Thoracic aorta (tissue), 2 donors: ENCODE measurements at places on chromosomes 5 and 9. TPM values are rescaled to one million over a fixed set of nuclear protein-coding genes. Genes with fewer than 3 reads are reported as not detected.

The DPH7 gene
- 36.8 TPM for total RNA-seq

DNA sequence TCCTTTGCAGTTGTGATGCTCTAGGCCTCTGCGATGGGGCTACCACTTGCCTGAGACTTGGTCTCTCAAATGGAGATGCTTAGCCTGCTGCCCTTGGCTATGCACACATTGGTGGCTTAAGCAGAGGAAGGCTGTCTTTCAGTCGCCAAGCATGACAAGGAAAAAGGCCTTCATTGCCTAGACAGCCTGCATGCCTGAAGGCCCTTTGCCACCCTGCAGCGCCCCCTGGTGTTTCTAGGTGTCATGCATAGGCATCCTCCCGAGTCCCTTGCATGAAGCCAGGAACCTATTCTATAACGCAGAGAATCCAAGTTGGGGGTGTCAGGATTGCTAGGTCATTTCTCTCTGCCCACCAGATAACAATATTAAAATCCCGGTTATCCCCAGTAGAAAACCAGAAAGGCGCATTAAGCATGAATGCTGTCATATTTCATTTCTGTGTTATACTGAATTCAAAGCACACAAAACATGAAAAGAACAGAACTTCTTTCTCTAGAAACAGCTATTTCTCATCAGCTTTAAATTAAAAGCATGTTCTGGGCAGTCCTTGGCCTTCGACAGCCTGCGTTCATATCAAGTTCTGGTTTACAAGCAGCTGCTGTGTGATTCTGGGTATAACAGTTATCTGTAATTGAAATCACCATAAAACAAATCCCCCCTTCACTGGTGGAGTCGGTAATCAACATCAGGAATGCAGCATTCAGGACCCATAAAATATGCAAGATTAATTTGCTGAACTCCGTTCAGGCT lies 59.7 kb upstream of the TRPC7 start:
- H3K36me3 ChIP-seq = no peaks in the 10 kb centered on the region
- no peaks in the 10 kb centered on the region for H3K27me3 ChIP-seq
- H3K4me1 ChIP-seq = no peaks in the 10 kb centered on the region
- H3K27ac ChIP-seq = no peak overlapping the region
- no peak overlapping the region for H3K4me3 ChIP-seq

The PLPP7 gene
- total RNA-seq = 14.2 TPM

- DNase-seq = no peak
- no peaks in the 10 kb centered on the region for H3K4me1 ChIP-seq
- H3K27ac ChIP-seq = no peak overlapping the region
- H3K36me3 ChIP-seq = no peaks in the 10 kb centered on the region
- H3K27me3 ChIP-seq = no peaks in the 10 kb centered on the region
- H3K4me3 ChIP-seq = no peak overlapping the region
Measured at GRCh38 chr5:3197304-3198073, 398.1 kb upstream of the IRX1 start.

DNA sequence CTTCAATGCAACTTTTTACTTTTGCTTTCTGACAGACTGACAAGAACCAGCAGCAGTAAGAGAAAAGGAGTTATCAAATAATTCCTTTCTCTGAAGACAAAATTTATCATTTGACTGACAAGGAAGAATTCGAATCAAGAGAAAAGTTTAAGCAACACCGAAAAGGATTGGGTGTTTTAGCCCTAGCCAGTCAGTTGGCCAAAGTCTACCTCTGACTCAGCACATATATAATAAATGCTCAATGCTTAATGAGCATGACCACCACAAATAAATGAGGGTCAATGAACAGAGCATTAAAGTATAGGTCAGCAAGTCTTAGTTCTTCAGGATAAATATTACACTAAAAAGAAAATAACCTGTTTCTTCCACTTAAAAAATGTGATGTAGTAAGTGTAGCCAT lies 1603.5 kb upstream of the C9orf72 start:
- H3K27ac ChIP-seq = no peak overlapping the region
- H3K27me3 ChIP-seq = no peaks in the 10 kb centered on the region
- H3K4me3 ChIP-seq = no peak overlapping the region
- H3K36me3 ChIP-seq = no peaks in the 10 kb centered on the region

DNA sequence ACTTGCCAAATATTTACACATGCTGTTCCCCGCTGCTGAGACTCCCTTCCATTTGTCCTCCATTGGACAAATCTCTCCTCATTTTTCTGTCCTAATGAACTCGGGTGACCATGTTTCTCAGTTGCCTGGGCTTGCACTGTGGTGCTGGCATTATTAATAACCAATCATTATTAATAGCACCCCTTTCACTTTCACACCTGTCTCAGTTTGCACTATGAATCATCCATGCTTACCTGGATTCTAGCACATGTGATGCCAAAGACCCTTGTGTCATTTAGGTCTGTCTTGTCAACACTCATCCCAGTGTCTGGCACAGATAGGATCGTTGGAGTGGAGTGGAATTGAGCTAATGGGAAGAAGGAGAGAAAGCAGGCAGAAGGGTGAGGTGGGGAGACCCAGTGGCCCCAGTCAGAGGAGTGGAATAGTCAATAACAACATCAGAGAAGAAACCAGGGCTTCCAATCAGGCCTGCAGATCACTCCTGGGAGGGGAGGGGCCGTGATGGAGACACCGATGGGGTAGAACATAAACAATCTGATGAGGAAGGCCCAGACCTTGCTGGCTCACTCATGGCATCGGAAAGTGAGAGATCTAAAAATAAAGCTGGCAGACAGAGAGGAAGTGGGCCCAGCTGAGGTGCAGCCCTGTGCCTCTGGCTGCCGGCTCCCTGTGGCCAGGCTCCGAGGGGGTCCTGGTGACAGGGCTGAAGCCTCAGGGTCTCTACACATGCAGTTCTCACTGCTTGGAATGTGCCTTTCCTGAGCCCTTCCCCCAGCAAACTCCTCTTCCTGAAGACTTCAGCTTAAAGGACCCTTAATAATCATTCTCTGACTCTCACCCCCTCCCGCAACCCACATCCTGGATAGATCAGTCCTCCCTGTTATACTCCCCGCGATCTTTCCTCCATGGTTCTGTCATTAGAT lies 33.5 kb upstream of the CRB2 start:
- H3K4me1 ChIP-seq = peaks cover 9% of the 10 kb centered on the region
- H3K27ac ChIP-seq = no peak overlapping the region
- no peaks in the 10 kb centered on the region for H3K27me3 ChIP-seq
- no peak overlapping the region for H3K4me3 ChIP-seq

The NELFB gene
- total RNA-seq = 40.6 TPM

DNA sequence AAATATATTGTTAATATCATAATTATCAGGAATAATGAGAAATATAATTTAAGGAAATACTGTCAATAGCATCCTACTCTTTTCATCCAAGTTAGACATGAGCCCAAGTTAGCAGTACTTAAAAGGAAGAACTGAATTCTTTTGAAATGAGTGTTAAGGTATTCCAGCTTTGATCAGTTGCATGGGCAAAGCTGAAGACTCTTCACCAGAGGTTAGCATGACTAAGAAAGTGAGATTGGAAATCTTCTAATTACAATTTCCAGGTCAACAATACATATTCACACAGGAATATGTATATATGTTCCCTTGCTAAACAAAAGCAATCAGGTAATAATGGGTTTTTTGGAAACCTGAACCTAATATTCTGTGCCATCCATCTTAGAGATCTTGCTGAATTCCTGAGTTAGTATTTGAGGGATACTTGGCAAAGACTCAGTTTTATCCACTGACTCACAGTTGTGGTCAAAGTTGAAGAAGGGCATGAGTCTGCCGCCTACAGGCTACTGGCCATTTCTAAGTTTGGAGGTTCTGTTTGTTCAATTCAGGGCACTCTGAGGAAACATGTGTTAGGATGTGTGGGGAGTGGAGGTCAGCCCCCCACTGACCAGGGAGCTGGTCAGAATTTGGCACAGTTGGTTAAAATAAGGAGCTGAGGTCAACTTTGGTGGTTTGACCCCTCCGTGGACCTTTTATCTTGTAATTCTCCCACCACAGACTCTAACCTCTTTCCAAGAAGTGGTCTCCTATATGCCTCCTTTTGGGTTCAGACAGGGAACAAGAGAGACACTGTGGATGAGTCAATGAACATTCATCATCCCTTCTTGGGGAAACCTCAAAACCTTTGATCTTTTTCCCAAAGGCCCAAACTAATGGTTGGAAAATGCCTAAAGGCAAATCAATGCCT lies 118.3 kb downstream of the PIK3R1 start:
- H3K27me3 ChIP-seq = no peaks in the 10 kb centered on the region
- no peaks in the 10 kb centered on the region for H3K4me1 ChIP-seq
- no peaks in the 10 kb centered on the region for H3K36me3 ChIP-seq
- no peak overlapping the region for H3K27ac ChIP-seq

DNA sequence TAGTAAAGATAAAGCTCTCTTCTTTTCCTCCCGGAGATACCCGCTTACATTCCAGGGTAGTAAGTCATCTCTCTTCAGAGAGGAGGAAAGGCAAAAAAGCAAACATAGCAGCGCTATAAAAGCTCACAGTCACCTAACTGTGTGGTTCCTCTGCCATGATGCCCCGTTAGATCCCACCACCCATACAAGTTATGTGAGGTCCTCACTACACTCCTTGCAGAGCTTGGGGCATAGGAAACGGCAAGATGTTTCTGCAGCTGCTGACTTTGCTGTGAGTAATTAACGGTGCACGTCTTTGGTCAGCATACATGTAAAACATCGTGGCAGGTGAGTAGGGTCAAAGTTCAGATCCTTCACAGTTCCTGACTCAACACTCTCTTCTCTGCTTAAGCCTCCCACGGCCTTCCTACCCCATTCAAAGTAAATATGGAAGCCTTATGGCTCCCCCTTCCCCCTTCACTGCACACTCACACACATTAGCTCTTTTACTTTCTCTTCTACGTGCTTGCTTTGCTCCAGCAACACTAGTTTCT lies 218.9 kb downstream of the DIRAS2 start:
- H3K36me3 ChIP-seq = no peaks in the 10 kb centered on the region
- H3K4me1 ChIP-seq = no peaks in the 10 kb centered on the region
- no peaks in the 10 kb centered on the region for H3K27me3 ChIP-seq
- no peak for DNase-seq
- no peak overlapping the region for H3K4me3 ChIP-seq

DNA sequence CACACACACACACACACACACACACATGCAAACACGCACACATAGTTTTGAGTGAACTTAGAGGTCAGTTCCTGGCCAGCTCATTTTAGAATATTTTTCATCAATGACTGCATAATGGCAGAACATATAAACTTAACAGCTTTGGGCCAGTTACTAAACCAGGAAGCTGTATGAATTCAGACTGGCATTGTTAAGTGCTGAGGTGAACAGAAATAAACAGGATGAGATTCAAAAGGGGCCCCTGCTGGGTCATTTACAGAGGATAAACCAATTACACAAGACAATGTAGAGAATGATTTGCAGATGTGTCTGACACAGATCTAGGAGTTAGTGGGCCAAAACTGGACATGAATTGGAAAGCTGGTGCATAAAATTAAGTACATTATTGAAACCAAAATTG lies 44.6 kb downstream of the MARCHF11 start:
- H3K36me3 ChIP-seq = no peaks in the 10 kb centered on the region
- DNase-seq = no peak
- H3K27me3 ChIP-seq = no peaks in the 10 kb centered on the region
- no peak overlapping the region for H3K4me3 ChIP-seq
- no peak overlapping the region for H3K27ac ChIP-seq
- H3K4me1 ChIP-seq = no peaks in the 10 kb centered on the region

The TAS2R1 gene
- not detected for total RNA-seq

The FRRS1L gene
- 1.1 TPM for total RNA-seq

The C1QTNF2 gene
- total RNA-seq = 13.8 TPM

The ANKRD31 gene
- total RNA-seq = 0.14 TPM

GRCh38 chr9:123586275-123586674 lies 230.3 kb downstream of the CRB2 start:
- H3K27ac ChIP-seq = no peak overlapping the region
- no peak overlapping the region for H3K4me3 ChIP-seq
- H3K4me1 ChIP-seq = no peaks in the 10 kb centered on the region
- no peaks in the 10 kb centered on the region for H3K36me3 ChIP-seq
